ENCODE measurements at places on chromosomes 12 and 14. TPM values are rescaled to one million over a fixed set of nuclear protein-coding genes. Genes with fewer than 3 reads are reported as not detected.

DNA sequence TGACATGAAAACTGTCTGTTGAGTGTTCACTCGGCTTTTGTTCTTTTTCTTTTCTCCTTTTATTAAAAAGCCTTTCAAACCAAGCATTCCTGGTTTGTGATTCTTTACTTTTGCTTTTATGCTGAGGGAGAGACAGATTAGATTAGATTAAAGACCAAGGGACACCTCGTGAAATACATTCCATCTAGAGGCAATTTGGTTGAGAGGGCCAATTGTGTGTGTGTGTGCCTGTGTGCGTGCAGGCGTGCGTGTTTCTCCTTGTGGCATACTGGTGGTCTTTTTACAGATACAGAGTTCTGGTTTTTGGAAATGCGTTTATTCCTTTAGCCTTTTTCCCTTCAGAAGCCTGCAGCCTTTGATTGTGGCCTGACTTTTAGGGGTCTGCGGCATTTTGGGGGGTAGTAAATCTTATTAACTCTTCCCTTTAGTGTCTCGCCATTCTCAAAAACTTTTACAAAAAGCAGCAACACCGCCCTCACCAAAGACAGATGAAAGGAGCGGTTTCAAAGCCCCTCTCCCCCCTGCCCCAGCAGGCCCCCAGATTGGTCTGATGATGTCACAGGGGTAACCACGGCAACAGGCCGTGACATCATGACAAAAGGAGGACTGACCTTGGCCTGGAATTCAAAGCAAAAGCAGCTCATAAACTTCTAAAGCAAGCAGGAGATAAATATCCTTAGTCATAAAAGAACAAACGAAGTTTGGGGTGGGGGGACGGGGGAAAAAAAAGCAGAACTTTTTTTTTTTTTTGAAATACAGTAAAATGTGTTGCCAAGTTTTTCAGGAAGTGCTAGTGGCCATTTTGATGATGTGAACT is 84.1 kb upstream of the TBX3 start:
- no peak for DNase-seq

DNA sequence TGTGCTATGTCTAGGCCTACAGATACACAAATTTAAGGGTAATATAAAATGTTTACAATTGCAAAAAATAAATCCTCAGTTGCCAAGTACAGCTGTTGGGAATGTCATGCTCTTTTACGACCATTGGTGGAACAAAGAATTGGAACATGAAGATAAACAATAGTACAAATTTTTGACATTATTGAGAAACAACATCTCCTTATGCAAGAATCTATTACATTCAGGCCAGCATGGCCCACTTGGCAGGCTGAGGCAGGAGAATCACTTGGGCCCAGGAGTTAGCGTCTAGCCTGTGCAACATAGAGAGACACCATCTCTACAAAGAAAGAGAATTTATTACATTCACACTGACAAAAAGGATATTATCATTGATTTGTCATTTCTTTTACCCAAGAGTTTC is 135.9 kb upstream of the NTF3 start:
- no peak for DNase-seq

- DNase-seq, result no peak
These were observed 7.7 kb upstream of the PLEKHH1 start for GRCh38 chr14:67525389-67525788.

DNA sequence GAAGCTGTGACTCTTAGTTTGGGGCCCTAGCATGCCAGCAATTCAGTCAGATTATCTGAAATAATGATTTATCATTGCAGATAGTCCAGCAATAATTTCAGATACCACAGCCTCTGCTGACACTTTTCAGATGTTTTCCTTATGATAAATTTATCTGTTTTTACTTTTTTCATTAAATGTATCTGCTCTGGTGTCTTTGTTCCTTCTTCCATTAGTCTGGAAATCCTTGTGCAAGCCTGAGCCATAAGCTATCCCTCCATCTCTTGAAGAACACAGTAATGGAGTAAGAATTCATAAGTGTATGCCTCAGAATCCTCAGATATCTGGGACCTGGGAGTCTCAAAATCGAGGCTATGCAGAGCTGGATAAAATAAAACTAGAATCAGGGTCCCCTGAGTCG is 146.4 kb upstream of the KRR1 start:
- no peak for DNase-seq

DNA sequence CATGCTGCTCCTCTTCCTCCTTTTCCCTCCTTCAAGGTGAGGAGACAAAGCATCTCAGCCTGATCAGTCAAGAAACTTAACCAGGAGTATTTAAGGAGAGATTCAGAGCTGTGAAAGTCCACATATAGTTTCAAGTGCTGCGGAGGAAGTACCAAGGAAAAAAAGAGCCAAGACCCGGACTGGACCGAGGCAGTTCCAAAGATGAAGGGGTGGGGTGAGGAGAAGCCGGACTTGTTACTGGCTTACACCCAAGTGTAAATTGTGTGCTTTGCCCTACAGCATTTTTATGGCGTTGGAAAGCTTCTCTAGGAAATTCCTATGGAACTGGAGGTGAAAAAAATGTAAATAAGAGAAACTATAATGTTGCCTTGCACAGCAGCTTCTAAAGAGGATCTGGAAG is 263.1 kb downstream of the GRIN2B start:
- DNase-seq, result no peak

Gene ANKRD33
- not detected for polyA plus RNA-seq

- DNase-seq, result no peak
These were observed 77.6 kb downstream of the SCAF11 start for GRCh38 chr12:45912774-45913173.

GRCh38 chr14:104597576-104597975 is 7.0 kb downstream of the TMEM179 start:
- no peak for DNase-seq

DNA sequence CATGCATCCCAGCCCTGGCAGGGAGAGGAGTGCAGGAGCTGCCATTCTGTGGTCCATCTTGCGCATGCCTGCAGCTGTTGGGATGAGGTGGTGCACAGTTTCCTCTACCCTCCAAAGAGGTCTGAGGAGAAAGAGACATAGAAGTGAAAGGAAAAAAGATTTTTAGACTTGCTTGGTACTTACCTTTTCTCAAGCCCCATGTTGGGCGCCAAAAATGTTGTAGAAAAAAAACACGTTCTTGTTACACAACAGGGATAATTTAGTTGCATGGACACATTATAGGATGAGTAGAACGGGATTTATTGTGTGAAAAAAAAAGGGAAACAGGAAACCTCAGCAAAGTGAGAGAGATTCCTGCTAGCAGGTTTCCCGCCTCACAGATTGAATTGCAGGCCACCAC is 244.4 kb upstream of the GARIN2 start:
- no peak for DNase-seq
